Activated CD8-positive, alpha-beta memory T cell treated with anti-CD3 and anti-CD28 coated beads, Interleukin-2, amount 50 U/mL, for 48 hours (primary cell): ENCODE measurements at places on chromosomes 4 and X.

- DNase-seq, result no peak
Measured at GRCh38 chr4:52799813-52800212, 48.6 kb upstream of the ERVMER34-1 start.

GRCh38 chrX:17065100-17065499, 118.6 kb downstream of the REPS2 start:
- no peak for DNase-seq

- DNase-seq, result no peak
Measured at GRCh38 chrX:46597771-46598170, 24.2 kb downstream of the CHST7 start.

DNA sequence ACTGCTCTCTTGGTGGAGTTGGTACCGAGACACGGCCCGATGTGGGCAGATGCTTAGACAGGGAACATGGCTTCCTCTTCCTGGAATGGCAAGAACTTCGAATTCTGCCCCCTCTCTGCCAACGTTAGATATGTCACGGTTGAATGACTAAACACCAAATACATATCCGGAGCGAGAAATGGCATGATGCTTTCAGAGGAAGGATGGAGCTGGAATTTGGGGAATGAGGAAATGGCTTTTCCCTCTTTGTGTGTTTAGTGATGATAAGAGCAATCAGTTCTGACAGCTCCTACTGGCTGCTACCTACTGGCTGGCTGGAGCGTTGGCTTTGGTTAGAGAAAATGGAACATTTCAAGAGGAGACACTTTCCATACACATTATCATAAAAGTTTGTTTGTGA, 140.0 kb downstream of the DHRSX start:
- no peak for DNase-seq

DNA sequence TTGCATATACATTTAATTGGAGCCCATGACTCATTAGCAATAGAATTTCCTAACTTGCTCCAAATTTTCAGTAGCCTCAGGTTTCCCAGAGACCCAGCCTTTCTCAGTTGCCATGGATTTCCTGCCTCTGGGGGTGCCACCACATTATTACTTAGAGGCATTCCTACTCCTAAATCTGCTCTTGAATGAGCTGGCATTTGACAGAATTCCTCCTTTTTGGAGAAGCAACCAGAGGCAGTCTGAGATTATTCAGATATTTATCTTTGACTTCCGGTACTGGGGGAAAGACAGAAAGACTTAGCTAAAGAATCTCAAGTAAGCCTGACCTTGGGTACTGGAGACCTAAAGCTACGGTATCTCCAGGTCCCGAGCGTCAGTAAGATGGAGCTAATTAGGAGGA, 76.3 kb downstream of the DCHS2 start:
- no peak for DNase-seq

GRCh38 chrX:68938244-68939004, 109.6 kb downstream of the EFNB1 start:
- DNase-seq, result no peak

- no peak for DNase-seq
Measured at GRCh38 chr4:139493176-139493575, 39.3 kb downstream of the RAB33B start.

- DNase-seq, result no peak
Measured at GRCh38 chr4:17168571-17168970, 270.1 kb upstream of the LDB2 start.

GRCh38 chr4:74005528-74005927, 7.1 kb upstream of the CXCL5 start:
- DNase-seq, result no peak

DNA sequence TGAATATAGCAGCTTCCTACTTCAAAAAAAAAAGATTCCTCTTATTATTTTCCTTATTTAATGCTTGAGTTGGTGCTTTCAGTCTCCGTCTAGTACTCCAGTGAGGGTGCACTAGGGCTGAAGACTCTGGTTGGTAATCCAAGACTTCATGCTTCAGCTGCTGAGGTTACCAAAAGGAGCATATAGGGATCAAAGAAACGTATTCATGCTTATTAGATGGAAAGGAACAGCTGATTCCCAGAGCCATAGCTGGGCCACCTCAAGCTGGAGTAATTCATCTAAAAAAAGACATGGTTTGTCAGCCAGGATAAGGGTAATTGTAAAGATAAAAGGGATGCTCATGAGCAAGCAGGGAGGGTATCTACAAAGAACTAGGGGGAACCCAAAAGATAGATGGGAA, 131.7 kb upstream of the FAM47B start:
- DNase-seq, result no peak

DNA sequence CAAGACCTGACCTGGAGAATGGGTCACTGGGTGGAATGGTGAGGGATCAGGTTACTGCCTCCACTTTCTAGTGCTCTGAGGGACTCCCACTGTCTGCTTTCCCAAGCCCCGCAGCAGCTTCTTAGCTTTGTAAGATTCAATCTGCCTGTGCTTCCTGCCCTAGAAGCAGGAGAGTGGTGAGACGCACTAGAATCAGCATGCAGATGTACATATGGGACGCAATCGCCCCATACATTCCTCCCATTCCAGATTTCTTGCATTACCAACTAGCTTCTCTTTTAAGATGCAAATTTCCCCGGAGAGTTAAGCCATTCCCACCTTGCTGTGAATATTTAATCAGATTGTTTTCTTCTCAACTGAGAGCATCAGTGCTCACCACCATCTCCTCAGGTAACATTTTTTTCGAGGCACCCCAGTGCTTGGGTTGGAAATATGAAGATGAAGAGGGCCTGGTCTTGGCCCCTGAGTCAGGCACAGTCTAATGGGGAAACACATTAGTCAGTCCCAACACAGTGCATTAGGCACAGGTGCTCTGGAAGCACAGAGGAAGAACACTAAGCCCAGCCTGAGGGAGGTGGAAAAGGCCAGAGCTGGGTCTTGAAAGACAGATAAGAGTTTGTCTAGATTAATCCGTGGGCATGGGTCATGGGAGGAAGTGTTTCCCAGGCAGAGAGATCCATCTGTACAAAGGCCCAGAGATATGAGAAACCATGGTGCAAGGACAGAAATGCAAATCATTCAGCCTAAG, 66.7 kb upstream of the PRPS1 start:
- DNase-seq, result no peak

DNA sequence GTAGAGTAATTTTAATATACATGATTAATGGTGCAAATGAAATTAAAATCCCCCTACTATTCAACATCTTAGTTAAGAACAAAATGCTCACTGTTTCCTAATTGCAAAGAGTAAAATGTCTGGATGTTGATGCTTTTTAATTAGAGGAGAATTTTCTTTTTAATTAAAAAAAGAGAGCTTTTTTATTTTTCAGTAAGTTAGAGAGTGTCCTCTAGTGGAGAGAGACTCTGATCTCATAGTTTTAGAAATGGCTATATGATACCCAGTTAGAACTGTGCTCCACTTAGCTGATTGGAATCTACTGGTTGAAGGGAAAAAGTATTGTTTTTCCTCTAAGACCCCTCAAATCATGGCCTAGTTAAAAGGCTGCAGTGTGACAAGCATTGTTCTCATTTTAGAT, 312.0 kb upstream of the MAGEB2 start:
- no peak for DNase-seq

- DNase-seq, result no peak
Measured at GRCh38 chr4:80265571-80266252, 752 bp upstream of the FGF5 start.
